ENCODE measurements at places on chromosomes 5 and 9. TPM values are rescaled to one million over a fixed set of nuclear protein-coding genes. Genes with fewer than 3 reads are reported as not detected.

DNA sequence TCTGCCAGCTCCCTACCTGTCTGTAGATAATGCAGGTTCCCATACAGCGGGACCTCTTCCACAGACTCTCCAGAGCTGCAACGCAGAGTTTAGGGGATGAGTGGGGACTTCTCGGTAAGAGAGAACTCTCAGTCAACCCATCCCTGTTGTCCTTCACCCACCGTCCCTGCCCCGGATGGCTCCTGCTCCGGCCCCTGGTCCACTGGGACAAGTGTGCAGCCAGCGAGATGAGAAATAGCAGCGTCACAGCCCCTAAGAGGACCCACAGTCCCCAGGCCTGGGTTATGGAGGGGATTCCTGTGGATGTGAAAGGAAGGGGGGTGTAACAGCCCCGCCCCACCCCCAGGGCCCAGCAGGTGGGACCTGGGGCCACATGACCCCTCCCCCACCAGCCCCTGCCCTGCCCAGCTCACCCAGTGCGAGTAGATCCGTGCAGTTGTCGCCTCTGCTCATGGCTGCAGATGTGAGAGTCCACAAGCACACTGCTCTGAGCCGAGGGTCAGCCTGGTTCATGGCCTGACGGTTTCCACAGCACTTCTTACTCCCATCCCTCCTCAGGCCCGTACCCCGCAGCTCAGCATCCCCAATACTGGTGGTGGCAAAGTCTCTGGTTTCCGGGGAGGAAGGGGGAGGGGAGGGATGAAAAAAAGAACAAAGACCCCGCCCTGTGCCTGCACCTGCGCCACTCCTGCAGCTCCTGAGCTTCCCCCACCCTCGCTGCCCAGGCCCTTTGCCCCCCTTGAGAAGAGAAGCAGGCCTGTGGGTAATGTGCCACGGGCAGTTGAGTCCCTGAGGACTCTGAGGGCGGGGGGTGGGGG, at the start of gene SIT1:
SIT1 (minus strand) TSS at position 591 of the 818 bp plus-strand sequence; CDS start at position 513, 78 bp downstream.
- DNase-seq, result no peak

DNA sequence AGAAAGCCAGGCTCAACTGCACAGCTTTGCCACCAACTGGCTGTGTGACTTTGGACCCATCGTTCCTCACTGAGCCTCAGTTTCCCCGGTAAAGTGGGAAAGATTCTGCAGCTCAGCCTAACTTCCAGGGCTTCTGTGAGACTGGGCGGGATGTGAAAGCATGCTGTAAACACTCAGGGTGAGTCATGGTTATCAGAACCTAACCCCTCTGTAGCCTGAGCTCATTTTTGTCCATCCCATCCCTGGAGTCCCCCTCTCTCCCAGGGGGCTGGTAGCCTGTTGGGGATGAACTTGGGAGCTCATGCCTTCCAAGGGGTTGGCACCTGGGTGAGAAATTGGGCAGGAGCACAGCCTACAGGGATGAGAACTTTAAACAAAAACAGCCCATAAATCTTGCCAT, 2.3 kb downstream of the CCDC69 start:
- no peak for DNase-seq

GRCh38 chr5:57594436-57594835, 111.8 kb upstream of the ACTBL2 start:
- no peak for DNase-seq

DNA sequence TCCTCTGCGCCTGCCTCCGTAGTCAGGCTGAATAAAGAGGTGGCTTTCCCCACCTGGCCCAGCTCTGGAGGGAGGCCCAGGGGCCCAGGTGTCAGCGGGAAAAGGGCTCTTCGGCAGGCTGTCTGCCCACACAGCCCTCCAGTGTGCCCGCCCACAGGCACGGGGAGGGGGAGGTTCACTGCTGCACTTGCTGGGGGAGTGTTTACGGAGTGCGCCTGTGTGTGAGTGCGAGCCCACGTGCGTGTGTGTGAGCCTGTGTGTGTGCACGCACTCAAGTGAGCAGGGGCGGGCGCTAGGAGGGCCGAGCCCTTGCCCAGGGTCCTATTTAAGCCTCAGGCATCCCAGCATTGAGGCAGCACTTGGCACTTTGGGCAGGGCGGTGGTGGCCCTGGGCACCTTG, 10.9 kb downstream of the DNLZ start:
- DNase-seq, result no peak

- no peak for DNase-seq
Measured at GRCh38 chr5:1510631-1511030, 13.1 kb downstream of the LPCAT1 start.

DNA sequence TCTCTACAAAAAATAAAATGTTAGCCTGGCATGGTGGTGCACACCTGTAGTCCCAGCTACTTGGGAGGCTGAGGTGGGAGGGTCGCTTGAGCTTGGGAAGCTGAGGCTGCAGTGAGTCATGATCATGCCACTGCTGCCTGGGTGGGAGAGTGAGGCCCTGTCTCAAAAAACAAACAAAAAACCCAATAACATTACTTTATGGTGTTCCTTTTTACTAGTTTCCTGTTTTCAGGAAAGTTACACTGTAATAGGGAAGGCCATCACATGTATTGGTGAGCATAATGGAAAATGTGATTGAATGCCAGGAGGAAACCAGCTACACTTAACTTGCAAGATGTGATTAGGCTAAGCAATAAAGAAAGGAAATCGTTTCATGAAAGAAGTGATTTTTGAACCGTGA, 42.7 kb downstream of the SV2C start:
- DNase-seq, result no peak

- DNase-seq, result no peak
Measured at GRCh38 chr5:130964231-130965202, 200.5 kb downstream of the HINT1 start.

GRCh38 chr9:95003689-95004410, 277.4 kb downstream of the AOPEP start:
- no peak for DNase-seq

DNA sequence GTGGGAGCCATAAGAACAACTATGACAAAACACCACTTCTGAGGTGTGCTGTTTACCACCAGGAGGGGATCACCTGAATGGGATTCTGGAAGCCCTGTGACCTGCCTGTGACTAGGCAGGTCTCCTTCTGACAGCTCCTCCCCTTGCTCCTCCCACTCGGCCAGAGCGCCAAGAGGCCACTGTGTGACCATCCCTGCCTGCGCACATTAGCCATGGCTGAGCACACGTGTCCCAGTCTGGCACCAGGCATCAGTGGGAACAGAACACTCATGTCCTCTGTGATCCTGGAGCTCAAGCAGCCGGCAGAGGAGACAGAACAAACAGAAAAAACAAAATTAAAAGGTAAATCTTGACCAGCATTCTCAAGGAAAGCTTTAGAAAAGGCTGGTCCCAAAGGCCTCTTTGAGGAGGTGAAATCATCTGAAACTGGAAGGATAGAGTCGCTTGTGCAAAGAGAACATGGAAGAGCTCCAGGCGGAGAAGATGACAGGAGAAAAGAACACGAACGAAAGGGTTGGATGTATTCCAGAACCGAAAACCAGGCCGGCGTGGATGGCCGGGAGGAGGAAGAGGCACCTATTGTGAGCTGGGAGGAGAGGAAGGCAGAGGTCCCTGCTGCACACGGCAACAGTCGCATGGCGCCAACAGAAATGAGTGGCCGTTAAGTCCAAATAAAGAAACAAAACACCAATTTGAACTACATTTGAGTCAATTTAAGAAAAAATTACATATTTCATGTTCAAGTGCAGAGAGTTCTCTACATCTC, 5.1 kb downstream of the MED10 start:
- DNase-seq, result no peak

DNA sequence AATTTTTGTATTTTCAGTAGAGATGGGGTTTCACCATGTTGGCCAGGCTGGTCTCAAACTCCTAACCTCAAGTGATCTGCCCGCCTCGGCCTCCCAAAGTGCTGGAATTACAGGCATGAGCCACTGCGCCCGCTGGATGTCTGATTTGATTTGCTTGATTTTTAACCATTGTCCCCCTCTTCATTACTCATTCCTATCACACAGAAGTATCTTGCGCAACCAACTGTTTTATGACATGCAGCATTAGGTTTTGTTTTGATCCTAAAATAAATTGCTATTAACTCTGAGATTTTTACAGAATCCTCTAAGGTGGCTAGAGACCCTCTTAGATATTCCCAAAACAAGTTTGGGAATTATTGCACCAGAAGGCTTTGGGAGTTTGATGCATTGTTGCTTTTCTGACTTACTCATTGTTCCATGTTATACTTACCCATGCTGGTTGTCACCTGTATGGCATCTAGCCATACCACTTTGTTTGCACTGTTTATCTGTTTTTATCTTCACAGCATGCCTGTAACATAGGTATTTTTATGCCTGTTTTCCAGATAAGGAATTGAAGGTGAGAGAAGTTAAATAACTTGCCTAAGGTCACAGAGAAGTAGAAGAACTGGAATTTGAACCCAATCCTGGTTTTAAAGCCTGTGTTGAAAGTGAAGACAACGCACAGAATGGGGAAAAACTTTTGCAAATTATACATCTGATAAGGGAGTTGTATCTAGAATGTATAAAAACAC, 35.9 kb upstream of the PWWP2A start:
- no peak for DNase-seq

GRCh38 chr9:20906326-20906725, 125.1 kb downstream of the HACD4 start:
- DNase-seq, result no peak

DNA sequence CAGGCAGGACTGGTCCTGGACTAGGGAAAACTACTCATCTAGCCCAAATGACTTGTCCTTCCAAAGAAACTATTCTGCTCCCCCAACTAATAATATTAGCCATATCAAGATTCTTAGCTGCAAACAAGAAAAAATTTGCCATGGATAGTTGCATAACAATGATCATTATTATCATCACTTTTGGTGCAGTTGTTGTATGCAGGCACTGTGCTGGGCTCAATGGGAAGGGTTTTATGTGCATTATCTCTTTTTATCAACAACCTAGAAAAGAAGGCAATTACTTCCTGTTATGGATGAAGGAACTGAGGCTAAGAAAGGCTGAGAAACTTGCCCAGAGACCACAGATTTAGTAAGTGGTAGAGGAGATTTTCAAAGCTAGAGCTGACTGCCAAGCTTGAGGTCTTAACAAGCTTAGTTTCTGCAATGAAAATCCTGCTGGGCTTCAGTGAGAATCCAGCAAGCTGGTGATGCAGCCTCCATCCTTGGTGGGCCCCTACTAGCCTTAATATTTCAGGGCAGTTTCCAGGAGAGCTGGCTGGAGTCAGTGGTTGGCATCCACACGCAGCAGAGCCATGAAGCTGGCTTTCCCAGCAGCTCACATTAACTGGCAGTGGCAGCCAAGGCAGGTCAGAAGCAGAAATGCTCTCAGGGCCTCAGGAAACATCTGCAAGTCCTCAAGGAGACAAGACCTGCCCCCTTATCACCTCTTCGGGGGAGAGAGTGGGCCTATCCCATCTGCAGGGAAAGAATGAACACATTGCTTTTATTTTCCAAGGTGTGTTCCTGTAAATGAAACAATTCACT, 20.5 kb upstream of the MEGF9 start:
- DNase-seq, result no peak

DNA sequence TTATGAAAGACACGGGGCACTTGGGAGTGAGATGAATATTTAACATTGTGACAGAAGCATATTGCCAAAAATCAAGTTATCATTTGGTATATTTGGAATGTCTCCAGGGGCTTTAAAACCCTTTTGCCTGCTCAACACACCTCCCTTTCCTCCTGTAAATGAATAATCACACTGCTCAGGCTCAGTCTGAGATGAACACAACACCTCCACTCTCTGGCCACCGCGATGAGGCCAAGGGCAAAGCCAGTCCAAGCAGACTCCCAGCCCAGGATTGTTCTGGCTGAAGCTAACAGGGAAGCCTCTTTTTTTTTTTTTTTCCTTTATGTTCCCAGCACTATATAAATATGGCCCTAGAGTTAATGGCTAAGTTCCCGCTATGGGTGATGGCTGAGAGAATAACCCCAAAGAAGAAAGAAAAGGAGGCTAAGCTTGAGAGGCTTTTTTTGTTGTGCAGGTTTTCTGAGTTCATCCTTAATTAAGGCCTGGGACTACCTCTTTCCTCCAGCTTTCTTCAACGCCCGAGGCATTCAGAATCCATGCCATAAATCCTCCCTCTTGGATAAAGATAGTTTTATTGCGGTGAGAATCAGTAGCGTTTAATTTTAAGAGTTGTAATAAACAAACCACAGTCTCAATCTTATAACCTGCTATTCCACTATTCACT, 10.5 kb upstream of the ERAP1 start:
- no peak for DNase-seq

- DNase-seq, result no peak
Measured at GRCh38 chr9:36597412-36598178, 24.9 kb downstream of the MELK start.

DNA sequence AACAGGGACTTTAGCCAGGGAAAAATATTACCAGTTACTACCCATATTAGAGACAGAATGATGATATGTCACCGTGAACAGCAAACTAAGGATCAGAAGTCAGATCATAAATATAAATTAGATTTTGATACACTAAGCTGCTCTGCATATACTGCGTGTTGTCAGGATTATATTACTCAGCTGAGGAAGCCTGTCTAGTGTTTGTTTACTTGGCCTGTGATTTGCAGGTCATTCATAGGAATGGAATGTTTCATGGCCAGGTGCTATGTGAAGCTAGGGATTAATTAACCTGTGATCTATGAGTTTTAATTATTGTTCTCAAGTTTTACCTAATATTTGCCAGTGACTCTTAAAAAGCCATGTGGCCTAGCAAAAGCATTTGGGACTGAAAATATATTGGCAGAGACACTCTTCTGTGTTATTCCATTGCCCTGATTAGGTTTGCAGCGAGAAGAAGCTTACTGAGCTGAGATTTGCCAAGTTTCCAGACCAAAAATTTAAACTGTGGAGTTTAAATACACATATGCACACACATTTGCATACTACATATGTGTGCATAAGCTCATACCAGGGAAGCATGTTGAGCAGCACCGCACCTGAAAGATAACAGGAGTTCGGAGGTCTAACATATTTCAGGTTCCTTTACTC, 496.3 kb upstream of the GRIA1 start:
- DNase-seq, result no peak

GRCh38 chr5:21774801-21775200, 1078.3 kb downstream of the CDH12 start:
- no peak for DNase-seq

DNA sequence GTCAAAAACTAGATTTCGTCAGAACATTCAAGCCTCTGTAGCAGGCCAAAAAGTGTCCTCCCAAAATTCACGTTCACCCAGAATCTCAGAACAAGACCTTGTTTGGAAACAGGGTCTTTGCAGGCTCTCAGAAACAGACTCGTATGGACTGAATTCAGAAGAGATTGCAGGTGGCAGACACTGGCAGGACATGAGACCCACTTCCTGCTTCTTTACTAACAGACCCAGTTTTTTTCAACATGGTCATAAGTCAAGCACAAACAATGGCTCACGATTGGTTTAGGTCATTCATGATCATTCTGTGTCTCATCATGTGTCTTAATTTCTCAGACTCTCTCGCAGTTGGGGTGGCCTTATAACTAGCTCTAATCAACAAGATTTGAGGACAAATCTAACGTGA, 5.4 kb upstream of the TENT4A start:
- DNase-seq, result no peak

The PCDHGA2 gene
- 8.5 TPM for total RNA-seq

The IRGM gene
- total RNA-seq, result not detected

The PCDH12 gene
- 5.2 TPM for total RNA-seq

The PCDHB16 gene
- 11.6 TPM for total RNA-seq

The DPYSL3 gene
- total RNA-seq, result 255 TPM

The TAF11L10 gene
- not detected for total RNA-seq

The TMEM174 gene
- not detected for total RNA-seq

The CYLC2 gene
- not detected for total RNA-seq
